Activated CD4-positive, CD25-positive, alpha-beta regulatory T cell treated with anti-CD3 and anti-CD28 coated beads, Interleukin-2, amount 50 U/mL, for 72 hours (primary cell): ENCODE measurements at places on chromosomes 7 and 10.

GRCh38 chr10:79022565-79023230 is 46.1 kb upstream of the ZMIZ1 start:
- no peak for DNase-seq

GRCh38 chr10:26525586-26525985 is 87.4 kb downstream of the APBB1IP start:
- DNase-seq: no peak

DNA sequence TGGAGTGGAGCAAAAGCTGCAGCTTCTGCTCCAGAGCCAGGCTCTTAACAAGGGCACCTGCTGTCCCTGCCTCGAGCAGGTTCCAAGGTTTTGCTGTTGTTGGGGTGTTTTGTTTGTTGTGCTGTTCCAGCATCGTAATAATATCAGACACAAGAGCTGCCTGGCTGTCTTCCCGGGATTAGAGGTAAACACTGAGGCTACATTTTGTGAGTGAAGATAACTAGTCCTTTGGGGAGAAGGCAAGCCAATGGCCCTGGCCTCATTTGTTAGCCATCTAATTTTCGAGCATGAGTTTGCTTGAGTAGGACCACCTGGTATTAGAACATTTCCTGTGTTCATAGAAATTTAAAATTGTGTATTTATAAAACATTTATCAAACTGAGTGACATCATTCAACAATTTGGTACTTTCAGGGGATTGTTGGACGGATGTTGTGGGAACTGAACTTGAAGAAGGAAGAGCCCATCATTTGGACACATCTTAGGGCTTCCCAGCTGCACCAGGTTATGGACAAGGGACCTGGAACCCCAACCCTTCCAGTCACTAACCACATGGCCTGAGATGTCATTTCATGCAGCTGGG is 555.0 kb downstream of the TNS3 start:
- DNase-seq: no peak

DNA sequence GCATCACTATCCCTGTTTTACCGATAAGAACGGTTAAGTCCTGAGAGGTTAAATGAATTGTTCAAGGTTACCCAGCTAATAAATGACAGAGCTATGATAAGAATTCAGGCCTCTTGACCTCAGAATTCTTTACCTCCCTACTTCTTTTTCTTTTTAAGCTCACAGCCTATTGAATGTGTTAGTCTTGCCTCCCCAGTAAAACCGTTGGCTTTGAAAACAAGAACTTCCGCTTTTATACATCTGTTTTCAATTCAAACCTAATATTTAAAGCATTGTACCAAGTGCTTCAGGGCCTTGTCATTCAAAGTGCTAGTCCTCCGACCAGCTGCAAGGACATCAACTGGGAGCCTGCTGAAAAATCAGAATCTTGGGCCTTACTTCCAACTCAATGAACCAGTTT is 15.6 kb downstream of the SEC31B start:
- no peak for DNase-seq

- no peak for DNase-seq
Measured at GRCh38 chr10:91592266-91592975, 40.5 kb downstream of the PPP1R3C start.

GRCh38 chr10:7545261-7545660 is 121.5 kb downstream of the ITIH5 start:
- no peak for DNase-seq

- DNase-seq: no peak
Measured at GRCh38 chr7:50477640-50478039, 27.5 kb upstream of the FIGNL1 start.
